ENCODE measurements at places on chromosomes 1 and 21.

GRCh38 chr1:189970331-189971230 is 507.1 kb downstream of the BRINP3 start:
- DNase-seq = no peak

DNA sequence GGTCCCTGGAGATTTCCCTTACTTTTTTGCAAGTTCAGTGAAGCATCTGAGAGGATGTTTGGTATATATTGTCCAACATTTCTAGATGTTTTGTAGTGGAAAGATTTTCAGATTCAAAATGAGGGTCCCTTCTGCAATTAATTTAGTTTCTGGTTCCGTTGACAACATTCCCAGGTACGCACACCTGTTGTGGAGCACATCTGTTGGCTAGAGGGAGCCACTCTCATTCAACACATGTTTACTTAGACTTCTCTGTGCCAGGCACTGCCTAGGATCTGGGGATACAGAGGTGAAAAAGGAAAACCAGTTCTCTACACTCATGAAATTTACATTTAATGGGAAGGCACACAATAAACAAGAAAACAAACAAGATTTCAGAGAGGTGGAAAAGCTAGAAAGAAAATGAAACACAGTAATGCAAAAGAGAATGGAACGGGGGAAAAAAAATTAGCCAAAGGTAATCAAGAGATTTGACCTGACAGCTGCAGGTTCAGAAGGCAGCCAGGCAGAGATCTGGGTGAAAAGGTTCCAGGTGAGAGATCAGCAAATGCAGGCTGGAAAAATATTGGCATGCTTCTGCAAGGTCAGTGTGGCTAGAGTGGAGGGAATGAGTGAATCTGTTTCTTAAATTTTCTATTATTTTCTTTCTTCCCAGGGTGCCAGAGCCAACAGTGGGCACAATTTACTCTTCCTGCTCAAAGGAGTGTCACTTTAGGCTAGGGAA is 48.4 kb upstream of the KAZN start:
- no peak for DNase-seq

DNA sequence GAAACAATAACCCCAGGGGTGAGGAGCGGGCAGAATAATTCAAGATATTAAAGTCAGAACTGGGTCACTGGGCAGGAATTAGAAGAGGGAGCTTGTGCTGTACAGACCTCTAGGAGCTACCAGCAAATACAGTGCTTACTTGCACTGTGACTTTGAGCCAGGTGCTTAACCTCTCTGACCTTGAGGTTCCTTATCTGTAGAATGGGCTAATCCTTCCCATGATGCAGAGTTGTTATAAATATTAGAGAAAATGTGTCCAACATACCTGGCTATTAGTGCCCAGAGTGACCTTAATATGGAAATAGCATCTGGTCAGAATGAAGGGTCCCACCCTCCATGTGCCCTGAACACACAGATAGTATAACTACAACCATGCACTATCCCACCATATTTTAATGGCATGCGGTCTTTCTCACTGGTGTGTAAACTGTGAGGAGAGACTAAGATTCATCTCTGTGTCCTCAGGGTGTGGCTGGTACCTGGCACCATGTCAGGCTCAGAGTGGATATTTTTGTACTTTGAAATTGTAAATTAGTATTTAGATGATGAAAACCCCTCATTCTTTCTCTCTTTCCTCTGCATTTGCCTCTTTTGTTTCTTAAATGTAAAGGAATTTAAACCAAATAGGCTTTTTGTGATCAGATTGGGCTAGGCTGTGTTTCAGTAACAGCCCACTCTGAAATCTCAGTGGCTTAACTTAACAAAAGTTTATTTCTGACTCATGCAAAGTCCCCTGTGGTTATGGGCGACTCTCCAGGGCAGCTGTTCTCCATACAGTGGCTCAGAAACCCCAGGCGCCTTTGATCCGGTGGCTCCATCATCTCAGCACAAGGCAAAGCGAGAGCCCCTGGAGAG is 60.0 kb upstream of the ROR1 start:
- no peak for DNase-seq

DNA sequence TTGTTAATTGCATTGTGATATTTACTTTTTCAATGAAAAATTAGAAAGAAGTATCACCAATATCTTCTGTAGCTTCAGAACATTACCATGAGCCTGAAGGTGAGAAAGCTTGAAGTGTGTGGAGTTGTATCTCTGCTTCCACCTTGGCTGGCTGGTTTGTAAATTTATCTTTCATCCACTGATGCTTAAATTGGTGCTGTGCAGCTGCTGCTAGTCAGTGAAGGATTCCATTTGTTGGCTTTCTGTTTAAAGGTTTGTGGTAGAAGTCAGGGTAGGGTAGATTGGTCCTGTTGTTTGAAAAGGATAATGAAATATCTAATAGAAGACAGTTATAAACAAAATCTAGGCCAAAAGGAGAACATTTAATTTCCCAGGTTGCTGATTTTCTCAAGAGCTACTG is 105.7 kb downstream of the C1orf21 start:
- DNase-seq = no peak

- no peak for DNase-seq
These were observed 15.2 kb downstream of the PPFIA4 start for GRCh38 chr1:203041351-203041932.

- peak; percentile 43 for DNase-seq
These were observed 8.1 kb upstream of the DNASE2B start for GRCh38 chr1:84390226-84390625.

- no peak for DNase-seq
These were observed 7.1 kb downstream of the CHRNB2 start for GRCh38 chr1:154574716-154575115.

GRCh38 chr1:80673935-80674597 is 1126.7 kb upstream of the ADGRL2 start:
- no peak for DNase-seq

DNA sequence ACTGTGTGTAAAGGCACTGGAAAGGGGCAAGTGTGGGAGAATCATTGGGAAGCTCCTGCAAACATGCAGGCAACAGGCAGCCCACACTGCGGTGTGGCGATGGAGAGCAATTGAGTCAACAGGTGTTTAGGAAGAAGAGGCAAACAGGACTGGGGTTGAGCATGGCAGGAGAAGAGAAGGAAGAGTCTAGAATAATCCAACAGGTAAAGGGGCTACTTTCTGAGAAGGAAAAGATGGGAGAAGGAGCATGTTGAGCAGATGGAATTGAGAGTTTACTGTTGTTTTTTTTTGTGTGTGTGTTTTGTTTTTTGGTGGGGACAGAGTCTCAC is 4.2 kb downstream of the DOP1B start:
- no peak for DNase-seq

DNA sequence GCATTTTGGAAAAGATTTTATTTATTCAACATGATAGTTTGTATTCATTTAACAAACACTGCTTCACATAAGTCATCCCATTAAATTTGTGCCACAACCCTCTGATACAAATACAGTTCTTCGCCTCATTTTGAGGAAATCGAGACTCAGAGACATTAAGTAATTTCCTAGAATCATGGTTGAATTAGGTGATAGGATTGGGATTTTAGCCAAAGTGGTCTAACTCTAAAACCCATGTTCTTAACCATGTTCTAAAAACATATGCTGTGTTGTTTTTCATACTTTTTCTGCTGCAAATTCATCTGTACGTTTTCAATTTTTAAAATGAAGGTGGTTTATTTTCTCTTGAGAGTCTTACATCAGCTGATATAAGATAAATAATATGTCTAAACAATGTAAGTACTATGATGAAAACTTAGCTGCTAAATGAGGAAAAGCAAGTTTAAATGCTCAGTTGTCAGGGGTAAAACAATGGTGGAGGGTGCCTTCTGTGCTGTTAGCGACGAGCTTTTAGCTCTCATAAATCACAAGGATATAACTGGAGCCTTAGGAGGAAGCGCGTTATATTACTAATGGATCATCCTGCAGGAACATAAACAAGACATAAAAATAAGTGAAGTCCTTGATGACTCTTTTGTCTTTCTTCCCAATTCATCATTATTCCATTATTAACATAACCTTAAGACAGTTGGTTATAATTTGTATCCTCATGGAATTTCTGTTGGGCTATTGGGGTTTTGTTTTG is 97.7 kb downstream of the CACHD1 start:
- DNase-seq = no peak

DNA sequence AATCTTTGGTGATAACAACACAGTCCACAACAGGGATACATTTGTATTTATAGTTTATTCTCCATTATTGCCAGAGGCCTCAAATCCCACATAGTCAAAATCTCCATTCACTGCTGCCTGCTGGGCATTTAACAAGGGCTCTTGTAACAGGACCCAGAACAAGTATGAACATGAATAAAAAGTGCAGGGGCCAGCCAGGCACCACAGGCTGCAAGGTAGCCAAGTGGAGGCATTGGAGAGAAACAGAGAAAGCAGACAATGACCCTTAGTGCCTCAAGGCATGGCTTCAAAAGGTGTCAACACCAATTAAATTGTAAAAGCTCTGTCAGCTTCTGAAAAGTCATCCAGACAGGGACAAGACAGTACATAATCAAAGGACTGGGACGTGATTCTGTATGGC is 116.8 kb downstream of the ATP6V1G3 start:
- no peak for DNase-seq

- no peak for DNase-seq
These were observed 242.3 kb downstream of the GPATCH2 start for GRCh38 chr1:217388522-217389065.

DNA sequence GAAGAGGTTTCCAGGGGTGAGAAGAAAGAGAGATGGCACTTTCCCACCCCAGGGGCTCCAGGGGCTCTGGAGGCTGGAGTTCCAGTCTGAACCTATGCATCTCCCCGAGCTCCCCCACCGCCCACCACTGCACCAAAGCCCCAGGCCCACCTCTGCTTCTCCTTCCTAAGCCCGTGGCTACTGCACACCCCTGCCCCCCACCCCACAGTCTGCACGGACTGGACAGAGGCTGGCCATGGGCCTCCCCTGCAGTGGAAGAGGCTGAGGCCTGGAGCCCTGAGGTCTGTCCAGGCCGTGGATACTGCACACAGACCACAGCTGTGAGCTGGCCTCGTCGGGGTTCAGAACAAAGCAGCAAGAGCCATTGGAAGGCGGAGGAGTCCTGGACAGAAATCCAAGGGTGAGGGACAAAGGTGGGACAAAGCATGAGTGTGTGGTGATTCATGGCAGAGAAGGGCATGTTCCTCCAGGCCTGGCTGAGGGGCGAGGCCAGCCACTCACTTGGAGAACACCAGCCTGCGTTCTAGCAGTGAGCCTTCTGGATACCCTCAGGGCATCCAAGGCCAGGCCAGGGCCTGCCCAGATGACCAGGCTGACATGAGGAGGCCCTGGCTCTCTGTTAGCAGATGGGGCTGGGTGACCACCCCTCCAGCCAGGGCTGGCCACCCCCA is 244.8 kb upstream of the VAMP3 start:
- DNase-seq = no peak

GRCh38 chr1:187942986-187943385 is 1114.2 kb downstream of the PLA2G4A start:
- no peak for DNase-seq

GRCh38 chr1:18794051-18794450 is 65.4 kb downstream of the TAS1R2 start:
- DNase-seq = no peak

- no peak for DNase-seq
These were observed 779 bp downstream of the TLR5 start for GRCh38 chr1:223142269-223142668.

- no peak for DNase-seq
These were observed 4.0 kb downstream of the PRELP start for GRCh38 chr1:203479646-203480045.

DNA sequence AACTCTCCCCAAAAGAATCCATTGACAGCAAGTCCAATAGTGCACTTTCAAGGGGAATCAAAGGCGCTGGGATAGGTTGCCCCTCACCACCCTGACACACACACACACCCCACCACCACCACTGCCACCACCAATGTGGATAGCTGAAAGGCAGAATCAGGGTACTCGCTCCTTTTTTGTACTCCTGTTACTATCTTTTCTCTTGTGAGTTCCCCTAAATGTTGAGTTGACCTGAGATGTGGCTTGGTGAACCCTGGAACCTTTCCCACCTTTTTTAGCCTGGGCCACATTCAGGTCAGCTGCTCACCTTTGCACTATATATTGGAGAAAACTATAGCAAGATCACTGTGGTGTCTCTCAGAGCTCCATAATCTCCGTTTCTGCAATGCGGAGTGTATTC is 3.9 kb downstream of the S100A8 start:
- DNase-seq = no peak

- DNase-seq = peak; percentile 90
These were observed 35.4 kb downstream of the OR2C3 start for GRCh38 chr1:247500865-247501264.

GRCh38 chr1:25685211-25685750 is 68.7 kb downstream of the MAN1C1 start:
- no peak for DNase-seq

- no peak for DNase-seq
These were observed 708.4 kb downstream of the KCNT2 start for GRCh38 chr1:195899762-195900352.
